ENCODE measurements at places on chromosomes 13 and 19. TPM values are rescaled to one million over a fixed set of nuclear protein-coding genes. Genes with fewer than 3 reads are reported as not detected.

DNA sequence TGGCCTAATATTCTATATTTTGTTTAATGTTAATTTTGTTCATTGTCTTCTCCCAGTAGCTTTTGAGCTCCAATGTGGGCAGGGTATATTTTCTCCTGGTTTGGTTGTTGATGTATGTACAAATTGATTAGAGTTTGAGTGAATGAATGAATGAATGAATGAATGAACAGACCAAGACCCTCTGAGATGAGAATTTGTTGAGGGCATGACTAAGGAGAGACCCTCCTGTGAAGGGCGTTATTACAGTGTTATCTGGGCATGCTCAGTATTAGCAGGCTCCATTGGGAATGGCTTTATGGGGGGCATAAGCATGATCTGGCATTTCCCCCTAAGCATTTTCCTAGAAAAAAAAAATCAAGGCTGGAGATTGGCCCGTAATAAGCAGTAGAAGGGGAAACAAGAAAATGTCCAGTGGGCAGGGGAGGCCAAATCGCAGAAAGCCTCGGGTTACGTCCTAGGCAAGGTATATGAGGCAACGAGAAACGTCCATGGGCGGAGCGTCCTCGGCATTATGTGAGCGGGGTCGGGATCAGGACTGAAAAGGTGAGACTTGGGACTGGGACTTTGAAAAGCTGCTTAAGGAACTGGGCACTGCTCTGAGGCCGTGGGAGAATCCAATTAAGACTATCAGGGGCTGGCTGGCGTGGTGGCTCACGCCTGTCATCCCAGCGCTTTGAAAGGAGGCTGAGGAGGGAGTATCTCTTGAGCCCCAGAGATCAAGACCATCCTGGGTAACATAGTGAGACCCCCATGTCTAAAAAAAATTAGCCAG lies 904 bp upstream of the ARHGAP33 start:
- DNase-seq = no peak

DNA sequence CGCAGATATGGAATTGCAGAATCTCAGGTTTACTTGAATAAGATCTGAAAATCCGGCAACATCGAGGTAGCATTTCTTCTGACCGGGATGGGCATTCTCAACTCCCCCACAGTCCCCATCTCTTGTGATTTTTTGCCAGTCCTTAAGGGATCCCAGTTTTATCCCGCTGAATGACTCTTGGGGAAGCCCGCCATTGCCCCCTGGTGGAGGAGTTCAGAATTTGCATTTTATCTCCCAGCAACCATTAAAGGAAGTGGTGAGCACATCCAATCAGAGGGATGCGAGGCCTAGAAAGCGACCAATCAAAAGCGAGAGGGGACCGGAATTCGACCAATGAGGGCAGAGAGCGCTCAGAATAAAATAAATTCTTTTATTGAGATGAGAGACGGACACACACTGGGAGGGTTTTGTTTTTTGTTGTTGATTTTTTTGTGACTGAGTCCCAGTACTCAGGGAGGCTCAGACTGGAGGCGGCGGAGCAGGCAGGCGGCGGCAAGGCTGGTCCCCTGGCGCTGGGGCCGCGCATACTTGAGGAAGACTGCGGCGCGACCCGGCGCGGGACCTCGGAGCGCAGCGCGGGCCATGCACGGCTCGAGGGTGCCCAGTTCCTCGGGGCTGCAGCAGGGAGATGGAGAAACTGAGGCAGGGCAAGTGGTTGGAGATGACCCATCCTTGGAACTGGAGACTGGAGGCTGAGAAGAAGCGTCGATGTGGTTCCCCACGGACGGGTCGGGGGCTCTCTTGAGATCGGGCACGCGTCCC lies 3.9 kb upstream of the TTC9B start:
- peak; percentile 91 for DNase-seq

GRCh38 chr19:15291548-15292021 lies 40.8 kb downstream of the BRD4 start:
- no peak for DNase-seq

GRCh38 chr19:49436381-49437017 lies 4.8 kb downstream of the SLC17A7 start:
- DNase-seq = peak; percentile 34

SCEL gene
- 61.7 TPM for total RNA-seq

- no peak for DNase-seq
These were observed at the start of gene CD70 for GRCh38 chr19:6590827-6591319. TSS of gene CD70 (minus strand) at chr19:6591150. CDS start at chr19:6591002, 148 bp downstream.

ZNF528 gene
- 28.6 TPM for total RNA-seq
